Transverse colon (tissue), 4 donors: ENCODE measurements at places on chromosomes 11 and 22.

DNA sequence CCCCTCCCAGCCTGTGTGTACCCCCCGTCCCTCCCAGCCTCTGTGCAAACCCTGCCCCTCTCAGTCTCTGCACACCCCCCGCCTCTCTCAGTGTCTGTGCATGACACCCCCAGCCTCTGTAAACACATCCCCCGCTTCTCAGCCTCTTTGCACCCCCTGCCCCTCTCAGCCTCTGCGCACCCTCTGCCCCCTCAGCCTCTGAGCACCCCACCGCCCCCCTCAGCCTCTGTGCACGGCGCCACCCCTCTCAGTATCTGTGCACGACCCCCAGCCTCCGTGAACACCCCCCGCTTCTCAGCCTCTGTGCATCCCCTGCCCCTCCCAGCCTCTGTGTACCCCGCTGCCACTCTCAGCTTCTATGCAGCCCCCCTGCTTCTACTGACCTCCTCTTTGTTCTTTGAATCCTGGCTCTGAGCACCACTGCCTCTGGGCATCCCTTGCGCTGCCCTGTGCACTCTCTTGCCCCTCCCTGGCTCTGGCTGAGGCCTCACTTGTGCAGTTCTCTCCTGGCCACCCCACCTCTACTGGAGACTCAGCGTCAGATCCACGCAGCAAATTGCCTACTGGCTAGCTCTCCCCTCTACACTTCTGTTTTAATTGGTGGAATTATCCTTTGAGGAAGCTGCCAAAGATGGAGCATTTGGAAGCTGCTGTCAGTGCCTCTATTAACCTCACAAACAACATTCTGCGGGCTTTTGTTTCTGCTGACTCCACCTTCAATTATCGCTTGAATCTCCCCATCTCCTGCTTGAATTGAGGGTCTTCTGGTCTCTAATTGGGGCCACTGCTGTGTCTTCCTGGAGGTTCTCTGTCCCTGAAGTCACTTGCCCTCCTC is 838.6 kb downstream of the TBC1D22A start:
- no peaks in the 10 kb centered on the region for H3K27me3 ChIP-seq
- DNase-seq, result no peak
- no peaks in the 10 kb centered on the region for H3K36me3 ChIP-seq
- H3K27ac ChIP-seq, result no peak overlapping the region

DNA sequence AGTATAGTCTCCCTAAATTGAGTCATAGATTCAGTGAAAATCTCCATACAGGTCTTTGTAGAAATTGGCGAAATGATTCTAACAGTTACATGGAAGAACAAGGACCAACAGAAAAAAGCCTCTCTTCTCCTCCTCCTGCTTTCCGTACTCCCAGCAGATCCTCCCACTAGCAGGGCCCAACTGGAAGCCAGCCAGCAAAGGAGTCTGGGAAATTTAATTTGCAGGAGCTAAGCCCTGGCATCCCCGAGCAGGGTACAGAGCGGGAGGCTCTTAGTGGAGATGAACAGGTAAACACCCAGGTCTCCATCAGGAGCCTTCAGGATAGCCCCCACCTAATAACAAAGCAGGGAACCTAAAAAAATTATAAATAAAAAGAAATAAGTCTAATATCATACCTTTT is 1473.8 kb downstream of the TBC1D22A start:
- no peak for DNase-seq
- no peaks in the 10 kb centered on the region for H3K4me1 ChIP-seq
- H3K27ac ChIP-seq, result no peak overlapping the region
- H3K36me3 ChIP-seq, result no peaks in the 10 kb centered on the region
- H3K27me3 ChIP-seq, result no peaks in the 10 kb centered on the region

DNA sequence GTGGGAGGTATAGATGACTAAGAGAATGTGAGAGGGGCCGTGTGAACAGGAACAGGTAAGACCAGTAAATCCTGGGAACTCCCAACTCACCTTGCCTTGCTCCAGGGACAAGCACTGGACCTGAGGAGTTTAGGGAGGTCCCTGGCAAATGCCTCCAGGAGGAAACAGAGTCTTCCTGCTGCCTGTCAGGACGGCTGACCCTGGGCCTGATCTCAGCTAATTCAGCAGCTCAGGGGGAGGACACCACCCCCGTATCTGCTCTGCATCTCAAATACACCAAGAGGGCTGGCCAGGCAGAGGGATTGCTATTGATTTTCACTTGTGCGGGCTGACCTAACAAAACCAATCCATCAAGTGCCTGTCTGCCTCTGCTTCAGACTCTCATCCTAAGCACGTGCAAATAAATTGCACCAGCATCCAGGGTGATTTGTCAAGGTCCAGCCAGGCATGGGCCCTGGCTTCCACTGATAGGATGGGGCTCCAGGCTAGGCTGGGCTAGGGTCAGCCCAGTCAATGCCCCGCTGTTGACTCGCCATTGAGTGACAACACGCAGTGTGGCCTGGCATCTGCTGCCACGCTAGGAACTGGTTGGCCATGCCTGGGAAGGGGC is 20.3 kb downstream of the UQCR10 start:
- no peak overlapping the region for H3K27ac ChIP-seq
- H3K36me3 ChIP-seq, result peaks cover 31% of the 10 kb centered on the region
- no peaks in the 10 kb centered on the region for H3K27me3 ChIP-seq
- H3K4me1 ChIP-seq, result peaks cover 2% of the 10 kb centered on the region

DNA sequence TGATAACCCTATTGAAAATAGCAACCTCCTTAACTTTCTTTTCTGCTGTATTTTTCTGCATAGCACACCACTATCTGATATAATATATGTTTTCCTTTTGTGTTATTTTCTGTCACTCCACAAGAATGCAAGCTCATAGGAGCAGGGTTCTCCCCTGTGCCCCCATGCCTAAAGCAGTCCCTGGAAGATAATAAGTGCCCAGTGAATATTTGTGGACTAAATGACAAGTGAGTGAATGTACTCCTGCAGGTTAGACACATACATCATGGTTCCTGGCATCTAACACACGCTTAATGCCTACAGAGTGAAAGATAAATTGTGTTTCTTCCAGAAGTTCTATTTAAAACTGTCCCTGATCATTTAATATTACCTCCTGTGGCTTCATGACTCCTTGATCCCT is 23.9 kb upstream of the OR9Q2 start:
- H3K4me3 ChIP-seq, result no peak overlapping the region
- no peak for DNase-seq
- H3K27ac ChIP-seq, result peak overlapping the region; percentile 25
- no peaks in the 10 kb centered on the region for H3K4me1 ChIP-seq
- no peaks in the 10 kb centered on the region for H3K27me3 ChIP-seq

- no peak overlapping the region for H3K4me3 ChIP-seq
- DNase-seq, result no peak
- peaks cover 10% of the 10 kb centered on the region for H3K4me1 ChIP-seq
- peaks cover 5% of the 10 kb centered on the region for H3K27me3 ChIP-seq
- H3K36me3 ChIP-seq, result no peaks in the 10 kb centered on the region
These were observed 69.4 kb downstream of the BUD13 start for GRCh38 chr11:116703421-116703820.

DNA sequence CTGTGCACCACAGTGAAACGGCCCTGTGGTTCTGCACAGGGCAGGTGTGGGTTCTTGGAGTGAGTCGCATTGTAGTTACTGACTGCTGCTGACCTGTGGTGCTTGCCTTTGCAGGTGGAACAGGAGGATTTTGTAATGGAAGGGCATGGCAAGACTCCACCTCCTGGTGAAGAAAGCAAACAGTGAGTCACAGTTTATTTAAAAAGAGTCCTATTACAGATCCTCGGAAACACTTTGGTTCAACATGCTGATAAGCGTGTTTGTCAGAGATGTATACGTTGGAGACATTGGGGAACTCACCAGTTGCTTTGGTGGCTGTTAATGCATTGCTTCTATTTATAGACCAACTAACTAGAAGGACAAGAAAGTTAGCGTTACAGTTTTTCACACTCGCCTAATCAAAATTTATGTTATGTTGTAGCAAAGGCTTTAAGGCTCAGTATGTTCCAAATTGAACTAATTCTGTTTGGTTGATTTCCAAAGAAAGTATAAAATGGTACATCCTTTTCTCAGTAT is 21.7 kb upstream of the TNRC6B start:
- no peaks in the 10 kb centered on the region for H3K36me3 ChIP-seq
- no peak overlapping the region for H3K4me3 ChIP-seq
- peak; percentile 57 for DNase-seq
- peak overlapping the region; percentile 53 for H3K27ac ChIP-seq
- peaks cover 6% of the 10 kb centered on the region for H3K4me1 ChIP-seq

GRCh38 chr11:104782377-104782754 is 115.9 kb downstream of the CASP12 start:
- no peak overlapping the region for H3K4me3 ChIP-seq
- H3K27ac ChIP-seq, result no peak overlapping the region
- DNase-seq, result no peak

- no peak overlapping the region for H3K4me3 ChIP-seq
- H3K27me3 ChIP-seq, result no peaks in the 10 kb centered on the region
- H3K36me3 ChIP-seq, result no peaks in the 10 kb centered on the region
- DNase-seq, result no peak
- no peaks in the 10 kb centered on the region for H3K4me1 ChIP-seq
These were observed 661.7 kb downstream of the DLG2 start for GRCh38 chr11:84965484-84965883.

- no peak for DNase-seq
- no peak overlapping the region for H3K27ac ChIP-seq
- H3K27me3 ChIP-seq, result no peaks in the 10 kb centered on the region
- H3K36me3 ChIP-seq, result peaks cover 9% of the 10 kb centered on the region
- H3K4me3 ChIP-seq, result no peak overlapping the region
These were observed 86.0 kb downstream of the PPP6R3 start for GRCh38 chr11:68546555-68546954.

DNA sequence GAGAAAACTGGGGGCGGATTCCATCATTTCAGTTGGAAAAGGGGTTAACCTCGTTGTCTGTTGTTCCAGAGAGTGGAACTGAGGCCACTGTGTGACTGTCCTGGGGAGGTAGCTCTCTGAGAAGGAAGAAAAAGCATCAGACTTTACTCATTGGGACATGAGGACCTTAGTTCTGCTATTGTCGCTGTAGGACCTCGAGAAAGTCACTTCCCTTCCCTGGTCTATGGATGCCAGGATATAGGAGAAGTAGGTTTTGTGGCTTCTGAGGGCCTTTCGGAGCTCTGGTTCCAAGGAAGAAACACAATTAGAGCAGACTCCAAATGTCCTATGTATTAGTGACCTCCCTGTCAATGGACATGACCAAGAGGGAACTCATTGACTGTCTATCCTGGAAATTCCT is 6.2 kb downstream of the MYO18B start:
- H3K36me3 ChIP-seq, result no peaks in the 10 kb centered on the region
- DNase-seq, result no peak
- no peaks in the 10 kb centered on the region for H3K27me3 ChIP-seq
- H3K4me1 ChIP-seq, result no peaks in the 10 kb centered on the region
- H3K4me3 ChIP-seq, result no peak overlapping the region

GRCh38 chr11:2589538-2589934 is 110.3 kb downstream of the KCNQ1OT1 start:
- H3K4me1 ChIP-seq, result peaks cover 3% of the 10 kb centered on the region
- DNase-seq, result no peak
- H3K27me3 ChIP-seq, result no peaks in the 10 kb centered on the region
- no peak overlapping the region for H3K4me3 ChIP-seq

DNA sequence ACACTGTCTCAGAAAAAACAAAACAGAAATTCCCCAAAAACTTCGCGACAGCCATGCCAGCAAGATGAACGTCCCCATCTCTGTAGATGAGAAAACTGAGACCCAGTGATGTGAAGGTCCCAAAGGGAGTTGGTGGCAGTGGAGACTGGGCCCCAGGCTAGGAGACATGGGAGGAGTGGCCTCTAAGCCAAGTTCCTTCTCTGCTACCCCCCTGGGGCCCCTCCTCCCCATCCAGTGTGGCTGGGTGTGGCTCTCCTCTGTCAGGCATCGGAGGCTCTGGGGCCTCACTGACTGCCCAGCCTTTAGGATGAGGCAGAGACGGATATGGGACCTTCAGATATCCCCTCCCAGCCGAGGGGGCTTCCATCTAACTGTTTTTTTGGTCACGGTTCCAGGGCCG is 9.8 kb downstream of the RELT start:
- H3K27me3 ChIP-seq, result no peaks in the 10 kb centered on the region
- no peaks in the 10 kb centered on the region for H3K36me3 ChIP-seq
- peaks cover 19% of the 10 kb centered on the region for H3K4me1 ChIP-seq
- peak overlapping the region; percentile 55 for H3K27ac ChIP-seq

DNA sequence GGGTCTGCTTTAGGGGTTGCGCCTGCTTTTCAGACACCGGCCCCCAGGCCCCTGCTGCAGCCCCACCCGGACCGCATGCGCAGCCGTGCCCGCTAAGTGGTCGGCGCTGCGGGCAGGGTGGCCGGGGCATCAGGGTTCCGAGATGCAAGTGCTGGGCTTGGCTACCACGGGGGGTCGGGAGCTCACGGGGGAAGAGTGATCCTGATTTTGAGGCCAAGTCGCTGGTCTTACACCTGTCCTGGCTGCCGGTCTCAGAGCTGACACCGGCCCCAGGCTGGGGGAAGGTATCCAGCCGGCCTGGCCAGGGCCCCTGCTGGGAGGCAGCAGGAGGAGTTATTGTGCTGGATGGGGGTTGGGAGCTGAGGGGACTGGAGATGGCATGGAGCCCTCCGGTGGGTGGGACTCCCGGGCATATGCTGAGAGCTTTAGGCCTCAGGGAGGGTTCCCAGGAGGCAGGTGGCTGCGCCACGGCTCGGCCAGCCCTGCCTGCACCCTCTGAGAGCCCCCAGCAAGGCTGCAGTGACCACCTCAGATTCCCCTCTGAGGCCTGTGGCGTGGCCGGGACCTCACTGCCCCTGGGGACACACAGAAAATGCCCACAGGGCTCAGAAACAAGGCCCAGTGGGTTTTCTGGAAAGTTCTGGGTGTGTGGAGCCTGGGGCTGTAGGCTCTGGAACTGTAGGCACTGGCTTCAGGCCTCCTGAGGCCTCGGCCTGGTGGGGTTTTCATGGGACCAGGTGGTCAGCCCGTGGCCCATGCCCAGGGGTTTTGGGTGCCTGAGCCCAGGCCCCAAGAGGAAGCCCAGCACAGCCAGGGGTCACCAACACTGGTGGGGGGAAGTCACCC is 4.4 kb upstream of the MUC5AC start:
- H3K36me3 ChIP-seq, result no peaks in the 10 kb centered on the region
- DNase-seq, result no peak
- H3K27me3 ChIP-seq, result no peaks in the 10 kb centered on the region
- no peaks in the 10 kb centered on the region for H3K4me1 ChIP-seq
- H3K4me3 ChIP-seq, result no peak overlapping the region
- no peak overlapping the region for H3K27ac ChIP-seq

DNA sequence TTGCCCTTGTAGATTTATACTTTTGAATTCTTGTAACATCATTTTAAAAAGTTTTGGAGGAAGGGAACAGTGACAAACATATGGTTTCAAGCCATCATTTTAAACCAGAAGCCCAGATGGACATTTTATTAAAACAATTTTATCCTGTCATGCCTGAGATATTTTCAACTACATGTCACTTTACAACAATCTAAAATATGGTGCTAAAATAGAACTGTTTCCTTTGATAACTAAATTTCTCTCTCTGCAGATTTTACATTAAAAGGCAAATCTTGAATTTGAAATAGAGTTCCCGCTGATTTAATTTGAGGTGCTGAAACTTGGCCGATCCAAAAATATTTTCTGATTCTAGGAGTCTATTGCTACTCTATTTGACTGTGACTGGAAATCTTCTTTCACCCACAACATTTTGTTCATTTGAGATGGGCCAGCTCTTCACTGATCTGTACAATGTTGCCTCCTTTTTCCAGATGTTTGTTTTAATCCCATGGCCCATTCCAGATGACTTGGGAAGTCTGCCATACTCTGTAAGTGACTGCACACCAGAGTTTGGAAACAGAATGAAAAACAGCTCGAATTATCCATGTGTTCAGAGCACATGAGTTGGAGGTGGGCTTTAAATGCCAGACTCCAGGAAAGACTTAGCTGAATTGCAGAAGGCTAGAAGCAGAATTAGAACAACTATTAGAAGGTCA is 402.5 kb downstream of the TMEM135 start:
- H3K4me3 ChIP-seq, result no peak overlapping the region
- H3K36me3 ChIP-seq, result no peaks in the 10 kb centered on the region
- DNase-seq, result no peak
- H3K27me3 ChIP-seq, result no peaks in the 10 kb centered on the region
